Ecto neural progenitor cell (in vitro differentiated cells): ENCODE measurements at places on chromosomes 6 and 20.
A peak's percentile ranks its signal among the peaks of the same experiment; 100 is the strongest.

GRCh38 chr6:45854149-45854742 lies 161.4 kb downstream of the CLIC5 start:
- DNase-seq: no peak

- DNase-seq: no peak
These were observed 95.3 kb downstream of the FOXO3 start for GRCh38 chr6:108655806-108656651.

GRCh38 chr6:135183002-135183531 lies 2.0 kb downstream of the MYB start:
- no peak for DNase-seq

DNA sequence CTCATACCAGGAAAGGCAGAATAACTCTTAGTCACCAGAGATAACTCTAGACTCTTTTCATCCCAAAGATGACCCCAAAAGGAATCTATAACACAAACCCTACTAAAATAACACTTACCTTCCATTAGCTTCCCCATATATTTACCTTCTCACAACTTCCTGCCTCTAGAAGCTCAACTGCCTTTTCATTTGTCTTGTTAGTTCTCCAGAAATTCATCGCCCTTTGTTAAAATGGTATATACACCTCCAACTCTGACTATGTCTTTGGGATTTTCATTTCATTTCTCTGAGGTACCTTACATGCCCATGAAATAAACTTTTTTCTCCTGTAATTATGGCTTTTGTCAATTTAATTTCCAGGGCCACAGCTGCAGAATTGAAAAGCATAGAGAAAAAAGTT lies 33.5 kb downstream of the GCM1 start:
- DNase-seq: no peak

GRCh38 chr20:57166568-57167291 lies 99.7 kb downstream of the BMP7 start:
- no peak for DNase-seq

DNA sequence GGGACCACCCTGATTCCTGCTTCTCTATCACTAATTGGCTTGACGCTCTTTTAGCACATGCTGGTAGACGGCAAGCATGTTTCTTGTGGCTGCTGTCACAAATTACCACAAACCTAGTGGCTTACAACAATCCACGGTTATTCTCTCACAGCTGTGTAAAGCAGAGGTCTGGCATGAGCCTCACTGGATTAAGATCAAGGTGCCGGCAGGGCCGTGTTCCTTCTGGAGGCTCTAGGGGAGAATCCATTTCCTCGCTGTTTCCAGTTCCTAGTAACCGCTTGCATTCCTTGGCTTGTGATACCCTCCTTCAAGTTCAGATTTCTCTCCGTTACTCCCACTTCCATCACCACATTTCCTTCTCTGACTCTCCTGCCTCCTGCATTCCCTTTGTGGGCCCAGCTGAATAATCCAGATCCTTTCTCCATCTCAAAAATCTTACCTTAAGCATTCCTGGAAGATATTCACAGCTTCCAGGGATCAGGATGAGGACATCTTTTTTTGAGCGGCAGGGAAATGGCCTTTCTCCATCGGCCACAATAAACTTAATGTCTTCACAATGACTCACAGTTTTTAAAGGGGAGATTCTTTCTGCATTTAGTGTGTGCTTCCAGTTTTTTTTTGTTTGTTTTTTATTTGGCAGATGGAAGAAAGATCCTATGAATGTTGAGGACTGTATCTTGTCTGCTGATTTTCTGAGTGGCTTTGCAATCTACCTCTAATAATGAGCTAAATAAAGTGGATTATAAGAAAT lies 39.9 kb downstream of the BMP6 start:
- DNase-seq: no peak

- no peak for DNase-seq
These were observed 132.2 kb upstream of the CDH4 start for GRCh38 chr20:61119794-61120410.

GRCh38 chr6:38435330-38435729 lies 204.4 kb downstream of the BTBD9 start:
- DNase-seq: no peak

- DNase-seq: no peak
These were observed 63.9 kb downstream of the MTHFD1L start for GRCh38 chr6:150929416-150929815.

DNA sequence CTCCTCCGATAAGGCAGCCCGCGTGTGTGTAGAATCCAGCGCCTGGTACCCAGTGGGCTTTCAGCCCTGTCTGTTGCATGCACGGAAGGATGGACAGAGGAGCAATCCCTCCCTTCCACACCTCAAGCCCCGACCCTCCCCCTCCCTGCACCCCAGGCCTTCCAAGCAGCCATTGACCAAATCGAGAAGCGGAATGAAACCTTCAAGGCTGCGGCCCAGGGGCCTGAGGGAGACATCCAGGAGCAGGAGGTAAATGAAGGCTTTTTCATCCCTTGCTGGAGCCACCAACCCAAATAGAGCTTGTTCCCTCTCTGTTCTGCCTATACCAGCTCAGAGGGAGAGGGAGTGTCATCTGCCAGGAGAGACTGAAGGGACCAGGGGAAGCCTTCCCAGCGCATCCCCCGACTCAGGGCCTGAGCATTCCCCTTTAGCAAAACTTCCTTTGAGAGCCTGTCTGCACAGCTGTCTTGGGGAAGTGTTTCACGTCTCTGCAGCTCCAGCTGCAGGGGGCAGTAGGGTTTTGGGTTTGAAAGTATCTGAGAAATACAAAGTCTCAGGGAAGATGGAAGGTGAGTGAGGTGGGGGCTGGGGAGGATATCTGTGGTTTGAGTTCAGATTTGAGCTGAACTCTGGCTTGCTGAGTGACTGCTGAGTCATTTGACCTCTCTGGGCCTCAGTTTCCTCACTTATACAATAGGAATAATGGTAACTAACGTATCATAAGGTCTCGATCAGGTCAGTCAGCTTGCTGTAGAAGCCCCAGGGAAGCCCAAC lies 16.1 kb downstream of the FGD2 start:
- no peak for DNase-seq

DNA sequence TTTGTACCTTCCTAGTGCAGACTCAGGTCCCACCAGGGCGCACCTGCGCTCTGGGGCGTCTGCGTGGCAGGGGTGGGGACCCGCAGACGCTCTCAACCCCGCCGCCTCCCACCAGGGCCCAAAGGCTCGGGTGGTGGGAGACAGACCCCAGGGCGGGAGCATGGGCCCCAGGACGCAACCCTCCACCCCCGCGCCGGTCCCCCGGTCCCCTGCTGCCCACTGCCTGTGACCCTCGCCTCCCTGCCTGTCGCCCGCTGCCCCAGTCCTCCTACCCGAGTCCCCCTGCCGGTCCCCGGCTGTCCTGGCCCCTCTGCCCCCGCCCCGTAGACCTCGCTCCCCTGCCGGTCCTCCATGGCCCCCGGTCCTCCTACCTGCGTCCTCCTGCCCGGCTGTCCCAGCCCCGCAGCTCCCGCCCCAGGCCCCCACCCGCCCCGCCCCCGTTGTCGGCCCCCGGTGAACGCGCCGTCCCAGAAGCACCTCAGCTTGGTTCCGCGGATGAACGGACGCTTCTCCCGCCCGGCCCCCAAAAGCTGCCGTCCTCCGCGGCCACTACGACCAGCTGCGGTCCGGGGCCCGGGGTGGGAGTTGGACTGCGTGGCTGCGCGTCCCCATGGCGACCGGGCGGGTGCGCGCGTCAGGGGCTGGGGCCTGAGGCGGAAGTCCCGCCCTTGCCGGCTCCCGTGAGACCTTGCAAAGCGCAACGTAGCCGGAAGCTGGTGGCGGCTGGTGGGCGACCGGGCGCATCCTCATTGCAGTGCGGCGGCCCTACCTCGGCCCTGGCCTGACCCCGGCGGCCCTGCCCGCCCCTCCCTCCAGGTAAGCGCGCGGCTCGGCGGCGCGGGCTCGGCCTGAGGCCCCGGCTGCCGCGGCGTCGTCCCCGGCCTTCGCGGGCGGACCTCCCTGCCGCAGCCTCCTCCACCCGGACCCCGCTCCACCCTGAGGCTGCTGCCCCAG lies at the start of gene ARFGAP1:
Gene ARFGAP1 (plus strand): TSS at position 709 of the 954 bp plus-strand sequence. CDS start 2,768 bp downstream, outside the sequence.
- DNase-seq: peak; percentile 96

DNA sequence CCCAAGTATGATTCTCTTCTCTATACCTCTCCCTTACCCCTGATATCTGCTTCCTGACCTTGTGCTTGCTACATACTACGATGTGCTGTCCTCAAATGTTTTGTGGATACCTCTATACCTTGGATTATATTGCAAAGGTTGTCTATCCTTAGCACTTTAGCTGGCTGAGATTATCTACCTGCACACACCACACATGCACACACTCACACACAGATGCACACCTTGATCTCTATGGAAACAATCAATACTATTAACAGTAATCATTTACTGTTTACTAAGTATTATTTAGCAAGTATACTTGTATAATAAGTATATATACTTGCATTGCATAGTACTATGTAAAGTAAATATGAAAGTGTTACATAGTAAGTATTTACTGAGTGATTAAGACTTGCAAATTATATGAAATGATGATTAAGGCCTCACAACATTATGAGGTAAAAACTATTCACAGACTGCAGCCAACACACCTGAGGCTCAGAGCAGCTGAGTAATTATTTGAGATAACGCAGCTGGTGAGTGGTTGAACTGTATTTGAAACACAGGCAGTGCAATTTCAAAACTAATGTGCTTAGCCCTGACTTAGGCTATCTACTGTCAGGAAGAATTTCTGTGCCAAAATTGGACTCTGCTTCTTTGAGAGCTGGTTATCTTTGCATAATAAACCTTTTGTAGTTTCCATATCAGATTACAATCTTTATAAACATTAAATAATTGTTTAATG lies 699.9 kb downstream of the FRK start:
- no peak for DNase-seq

- no peak for DNase-seq
These were observed 13.3 kb downstream of the SLC22A1 start for GRCh38 chr6:160134779-160135547.

GRCh38 chr20:38138086-38138778 lies 26.8 kb downstream of the TGM2 start:
- no peak for DNase-seq

- no peak for DNase-seq
These were observed 83.4 kb downstream of the OPN5 start for GRCh38 chr6:47865206-47865605.

DNA sequence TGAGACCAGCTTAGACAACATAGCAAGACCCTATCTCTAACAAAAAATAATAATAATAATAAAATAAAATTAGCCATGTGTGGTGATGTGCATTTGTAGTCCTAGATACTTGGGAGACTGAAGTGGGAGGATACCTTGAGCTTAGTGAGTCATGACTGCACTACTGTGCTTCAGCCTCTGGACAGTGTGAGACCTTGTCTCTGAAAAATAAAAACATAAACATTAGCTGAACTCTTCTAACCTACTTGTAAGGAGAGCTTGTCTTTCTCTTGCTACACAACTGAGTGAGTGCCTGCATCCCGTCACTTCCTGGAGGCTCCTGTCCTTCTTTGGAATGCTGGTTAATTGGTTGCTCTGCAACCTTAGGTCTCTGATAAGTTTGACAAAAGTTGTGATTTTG lies 5.1 kb upstream of the DBNDD2 start:
- no peak for DNase-seq

GRCh38 chr20:53865901-53866793 lies 204.2 kb downstream of the BCAS1 start:
- DNase-seq: peak; percentile 72

DNA sequence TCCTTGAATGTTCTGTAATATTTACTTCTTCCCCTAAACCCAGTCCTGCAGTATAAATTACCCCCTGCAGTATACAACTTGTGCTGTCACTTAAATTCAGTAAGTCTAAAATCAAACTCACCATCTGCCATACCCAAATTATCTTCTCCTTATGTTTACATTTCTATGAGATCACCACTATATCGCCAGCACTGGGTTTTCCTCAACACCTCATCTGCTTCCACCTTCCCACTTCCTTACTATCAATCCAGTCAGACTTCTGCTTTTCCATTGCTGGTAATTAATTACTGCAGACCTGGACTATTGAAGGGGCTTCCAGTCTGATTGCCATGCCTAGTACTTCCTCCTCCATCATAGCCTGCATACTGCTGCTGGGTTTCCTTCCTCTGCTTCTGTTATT lies 15.2 kb downstream of the EFHC1 start:
- no peak for DNase-seq

GRCh38 chr6:110043366-110043994 lies 65.4 kb downstream of the GPR6 start:
- no peak for DNase-seq

GRCh38 chr6:126937426-126937825 lies 181.0 kb upstream of the RSPO3 start:
- no peak for DNase-seq

- DNase-seq: no peak
These were observed 1109.0 kb upstream of the FLRT3 start for GRCh38 chr20:15446373-15446772.

DNA sequence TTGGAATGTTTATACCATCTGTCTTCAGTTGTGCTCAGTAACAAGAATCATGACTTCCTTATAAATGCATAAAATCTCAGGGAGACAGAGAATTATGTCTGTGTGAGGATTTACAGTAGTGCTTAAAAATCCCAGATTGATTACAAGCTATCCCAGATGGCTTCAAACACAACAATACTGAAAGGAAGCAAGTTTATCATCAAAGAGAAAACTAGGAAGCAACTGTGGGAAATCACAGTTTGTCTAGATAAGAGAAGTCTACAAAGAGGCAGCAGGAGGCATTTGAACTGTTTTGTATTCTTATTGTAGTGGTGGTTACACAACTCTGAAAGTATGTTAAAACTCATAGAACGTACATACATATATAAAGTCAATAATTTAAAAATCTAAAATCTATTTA lies 104.4 kb upstream of the SALL4 start:
- DNase-seq: no peak

GRCh38 chr6:149331043-149331807 lies 13.7 kb downstream of the TAB2 start:
- DNase-seq: no peak

GRCh38 chr6:106517706-106518105 lies 111.6 kb downstream of the RTN4IP1 start:
- no peak for DNase-seq
